Right renal cortex interstitium (tissue), 3 donors: ENCODE measurements at places on chromosomes 7 and 10. TPM values are rescaled to one million over a fixed set of nuclear protein-coding genes. Genes with fewer than 3 reads are reported as not detected.

GRCh38 chr10:72736176-72736827 lies 44.4 kb downstream of the MCU start:
- DNase-seq = no peak

DNA sequence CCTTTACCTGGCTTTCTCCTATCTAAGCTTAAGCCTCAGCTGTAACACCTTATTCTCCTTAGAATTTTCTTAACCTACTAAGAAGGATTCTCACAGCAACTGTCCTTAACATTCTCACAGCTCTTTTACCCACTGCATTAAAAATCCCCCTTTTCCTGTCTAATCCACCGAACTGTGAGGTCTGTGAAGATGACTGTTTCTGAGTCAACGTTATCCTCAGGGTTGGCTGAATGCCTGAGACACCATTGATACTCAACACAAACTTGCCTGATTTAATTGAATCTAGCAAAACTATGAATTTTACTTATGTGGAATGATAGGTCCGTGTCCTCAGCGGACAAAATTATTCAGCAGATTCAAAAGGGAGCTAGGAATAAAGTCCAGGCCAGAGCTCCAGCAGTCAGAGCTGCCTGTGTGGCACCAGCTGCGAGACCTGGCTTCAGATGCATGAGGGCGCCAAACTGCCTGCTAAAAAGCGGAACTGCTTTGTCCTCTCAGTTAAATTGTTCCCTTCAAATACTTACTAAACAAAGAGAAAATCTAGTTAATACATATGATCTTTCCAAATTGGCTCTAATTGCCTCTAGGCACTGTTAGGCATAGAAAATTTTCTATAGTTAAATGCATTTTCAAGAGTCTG lies 33.4 kb upstream of the VWDE start:
- no peak for DNase-seq

DNA sequence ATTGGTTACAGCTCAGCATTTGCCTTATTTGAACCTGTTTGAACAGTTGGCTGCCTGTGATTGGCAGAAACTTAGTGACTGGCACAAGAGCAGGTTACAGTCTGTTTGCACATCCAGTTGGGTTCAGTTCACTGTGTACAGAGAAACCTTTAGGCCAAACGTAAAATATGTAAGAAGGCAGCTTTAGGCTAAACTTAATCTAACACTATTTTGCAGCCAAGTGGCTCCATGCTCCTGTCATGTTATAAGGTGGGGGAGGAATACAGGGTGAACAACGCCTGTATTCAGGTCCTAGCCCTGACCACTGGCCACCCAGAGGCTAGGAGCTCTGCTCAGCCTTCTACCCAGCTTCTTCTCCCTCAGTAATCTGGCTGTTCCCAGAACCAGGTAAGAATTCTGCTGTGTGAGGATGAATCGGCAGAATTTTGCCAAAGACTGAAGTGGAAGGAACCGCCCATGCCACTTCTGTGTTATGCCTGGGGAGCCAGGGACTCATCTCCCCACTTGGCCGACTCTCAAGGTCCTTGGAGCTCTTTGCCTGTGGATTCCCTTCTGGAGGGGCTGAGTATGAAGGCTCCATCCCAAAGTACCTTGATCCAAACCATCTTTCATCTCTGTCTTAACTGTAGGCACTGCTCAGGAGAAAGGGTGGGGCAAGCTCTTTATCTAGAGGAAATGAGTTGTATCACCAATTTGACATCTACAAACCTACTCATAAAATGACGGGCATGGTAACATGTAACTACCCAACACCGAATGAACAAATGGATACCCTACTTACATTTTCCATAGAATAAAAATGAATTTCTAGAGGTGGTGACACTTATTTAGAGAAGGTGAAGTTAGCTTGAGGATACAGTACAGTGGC lies 164.4 kb upstream of the NAMPT start:
- no peak for DNase-seq

- DNase-seq = no peak
Observed at GRCh38 chr7:66558660-66559465, 69.8 kb upstream of the KCTD7 start.

GRCh38 chr7:26709210-26709990 lies 155.0 kb downstream of the SKAP2 start:
- no peak for DNase-seq

- no peak for DNase-seq
Observed at GRCh38 chr10:132308587-132309470, 1.1 kb upstream of the STK32C start.

The KCTD7 gene
- 26.5 TPM for polyA plus RNA-seq

The AQP1 gene
- polyA plus RNA-seq = 258 TPM

The TSPAN15 gene
- polyA plus RNA-seq = 67.5 TPM
